ENCODE measurements at places on chromosomes 7 and 10.
A peak's percentile ranks its signal among the peaks of the same experiment; 100 is the strongest.

DNA sequence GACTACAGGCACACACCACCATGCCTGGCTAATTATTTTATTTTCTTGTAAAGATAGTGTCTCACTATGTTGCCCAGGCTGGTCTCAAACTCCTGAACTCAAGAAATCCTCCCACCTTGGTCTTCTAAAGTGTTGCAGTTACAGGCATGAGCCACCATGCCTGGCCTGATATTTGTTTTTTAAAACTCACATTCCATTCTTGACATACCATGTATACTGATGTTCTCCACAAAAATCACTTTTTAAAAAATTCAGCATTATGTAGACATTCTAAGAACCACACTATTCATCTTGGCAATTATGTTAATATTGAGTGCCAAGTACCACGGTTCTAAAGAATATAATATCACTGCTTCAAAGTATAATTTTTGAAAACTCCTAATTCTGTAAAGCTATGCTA lies 43.5 kb downstream of the IDE start:
- DNase-seq = no peak

DNA sequence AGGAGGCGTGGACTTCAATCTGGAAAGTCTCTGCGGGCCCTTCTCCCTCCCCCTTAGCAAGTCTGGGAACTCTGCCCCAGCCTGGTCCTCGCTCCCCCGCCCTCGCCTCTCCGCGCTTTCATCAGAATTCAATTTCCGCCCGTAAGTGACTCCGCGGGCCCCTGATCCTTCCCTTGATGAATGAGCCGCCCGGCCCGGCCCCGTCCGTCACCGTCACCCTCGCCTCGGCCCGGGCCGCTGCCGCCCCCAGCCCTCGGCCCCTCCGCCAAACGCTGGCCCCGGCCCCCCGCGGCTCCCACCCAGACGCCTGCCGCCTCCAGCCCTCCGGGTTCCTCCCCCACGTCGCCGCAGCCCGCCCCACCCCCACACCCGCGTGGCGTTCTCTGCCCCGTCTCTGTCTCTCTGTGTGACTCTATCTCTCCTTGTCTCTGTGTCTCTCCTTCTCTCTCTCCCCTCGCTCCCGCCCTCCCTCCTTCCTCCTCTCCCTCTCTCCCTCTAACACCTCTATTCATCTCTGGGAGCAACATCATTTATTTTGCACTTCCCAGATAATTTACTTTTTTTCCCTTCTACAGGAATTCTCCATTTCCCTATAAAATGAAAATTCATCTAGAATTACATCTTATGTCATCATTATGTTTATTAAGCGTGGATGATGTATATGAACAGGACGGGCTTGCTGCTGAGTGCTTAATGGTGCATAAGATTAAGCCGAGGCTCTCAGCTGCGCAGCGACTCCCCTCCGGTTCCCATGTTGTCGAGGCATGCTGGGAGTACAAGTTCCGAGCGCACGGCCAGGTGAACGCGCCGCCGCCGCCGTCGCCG lies 91.2 kb upstream of the PAX2 start:
- DNase-seq = peak; percentile 71

GRCh38 chr10:13787015-13787421 lies 200.3 kb downstream of the PRPF18 start:
- DNase-seq = peak; percentile 56

- DNase-seq = peak; percentile 93
These were observed 141.4 kb upstream of the PRKCQ start for GRCh38 chr10:6721480-6721879.

DNA sequence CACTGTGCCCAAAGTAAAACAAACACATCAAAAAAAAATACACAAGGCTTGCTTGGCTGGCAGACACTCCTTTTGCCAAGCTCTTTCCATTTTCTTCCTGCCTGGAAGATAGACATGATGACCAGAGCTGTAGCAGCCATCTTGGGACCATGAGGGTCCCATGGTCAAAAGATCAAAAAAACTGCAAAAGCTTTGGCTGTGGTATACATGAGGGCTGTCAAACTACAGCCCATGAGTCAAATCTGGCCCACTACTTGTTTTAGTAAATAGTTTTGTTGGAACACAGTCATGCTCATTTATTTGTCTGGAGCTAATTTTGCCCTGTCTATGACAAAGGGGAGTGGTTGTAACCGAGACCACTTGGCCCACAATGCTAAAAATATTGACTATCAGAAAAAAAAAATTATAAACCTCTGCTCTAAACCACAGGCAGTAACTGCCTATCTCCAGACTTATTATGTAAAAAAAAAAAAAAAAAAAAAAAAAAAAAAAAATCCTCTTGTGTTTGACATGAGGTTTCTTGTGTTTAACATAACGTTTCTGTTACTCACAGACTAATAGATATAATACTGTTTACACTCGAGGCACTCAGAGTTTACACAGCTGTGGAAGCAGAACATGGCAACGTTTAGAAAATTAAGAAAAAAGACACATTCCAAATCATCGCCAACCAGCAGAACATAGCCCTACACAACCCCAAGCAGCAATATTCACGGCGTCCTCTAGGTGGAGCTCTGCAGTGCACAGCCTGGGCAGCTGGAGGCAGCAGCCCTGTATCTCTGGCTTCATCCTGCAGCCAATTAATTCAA lies 36.9 kb downstream of the ASB13 start:
- DNase-seq = peak; percentile 91

GRCh38 chr10:6267941-6268340 lies 65.2 kb downstream of the PFKFB3 start:
- no peak for DNase-seq

GRCh38 chr7:129103561-129104324 lies 40.8 kb upstream of the TSPAN33 start:
- DNase-seq = no peak

DNA sequence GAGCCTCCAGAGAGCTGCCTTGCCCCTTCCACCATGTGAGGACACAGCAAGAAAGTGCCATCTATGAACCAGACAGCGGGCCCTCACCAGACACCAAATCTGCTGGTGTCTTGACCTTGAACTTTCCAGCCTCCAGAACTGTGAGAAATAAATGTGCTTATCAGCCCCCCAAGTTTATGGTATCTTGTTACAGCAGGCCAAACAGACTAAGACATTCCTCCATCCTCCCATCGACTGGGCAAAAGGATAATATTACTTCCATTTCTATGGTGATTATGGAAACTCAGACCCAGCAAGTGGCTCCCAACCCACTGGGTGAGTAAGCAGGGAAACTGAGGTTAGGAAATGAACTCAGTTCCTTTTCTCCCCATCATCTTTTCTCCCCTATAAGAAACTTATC lies 288.4 kb downstream of the KCNMA1 start:
- no peak for DNase-seq

DNA sequence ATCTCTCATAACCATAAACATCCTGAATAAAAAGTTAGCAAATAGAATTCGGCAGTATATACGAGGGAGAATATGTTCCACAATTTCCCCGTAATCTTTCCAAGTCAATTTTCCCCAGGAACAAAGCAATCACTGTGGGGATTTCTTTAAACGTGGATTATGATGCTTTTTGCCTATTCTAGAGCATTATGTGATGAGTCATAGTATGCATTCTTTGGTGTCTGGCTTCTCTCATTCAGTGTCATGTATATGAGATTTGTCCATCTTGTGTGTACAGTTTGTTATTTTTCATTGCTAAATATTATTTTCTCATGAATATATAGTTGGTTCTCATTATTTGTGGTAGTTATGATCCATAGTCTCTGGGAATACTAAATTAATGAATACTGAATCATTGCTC lies 9.9 kb upstream of the OR9A4 start:
- peak; percentile 2 for DNase-seq

GRCh38 chr10:70912556-70912955 lies 24.2 kb upstream of the PCBD1 start:
- DNase-seq = no peak

DNA sequence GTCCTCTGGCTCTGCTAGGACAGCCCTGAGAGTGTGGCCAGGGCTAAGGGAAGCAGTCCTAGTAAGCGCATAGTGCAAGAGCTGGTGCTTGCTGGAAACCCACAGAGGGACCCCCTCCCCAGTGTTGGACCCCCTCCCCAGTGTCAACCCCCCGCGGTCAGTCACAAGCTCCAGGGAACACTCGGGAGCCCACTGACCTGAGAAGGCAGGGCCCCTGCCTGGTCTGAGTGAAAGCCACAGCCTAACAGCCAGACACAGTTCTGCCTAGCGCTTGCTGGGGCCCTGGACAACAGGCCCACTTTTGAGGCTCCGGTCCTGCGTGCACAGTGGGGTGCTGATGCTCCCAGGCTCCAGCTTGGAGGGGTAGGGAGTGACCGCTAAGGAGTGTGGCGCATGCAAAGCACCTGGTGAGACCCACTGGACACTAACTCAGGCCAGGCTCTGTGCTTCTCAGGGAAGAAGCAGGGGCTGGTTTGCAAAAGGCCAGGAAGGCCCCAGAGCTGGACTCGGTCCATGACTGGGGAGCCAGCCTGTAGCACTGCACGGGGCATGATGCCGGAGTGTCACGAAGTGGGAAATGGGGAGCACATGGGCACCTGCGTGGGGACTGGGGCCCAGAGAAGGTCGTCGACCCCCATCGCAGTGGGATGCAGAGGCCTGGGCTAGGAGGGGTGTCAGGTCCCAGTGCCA lies 175.8 kb upstream of the PPP2R2D start:
- no peak for DNase-seq

DNA sequence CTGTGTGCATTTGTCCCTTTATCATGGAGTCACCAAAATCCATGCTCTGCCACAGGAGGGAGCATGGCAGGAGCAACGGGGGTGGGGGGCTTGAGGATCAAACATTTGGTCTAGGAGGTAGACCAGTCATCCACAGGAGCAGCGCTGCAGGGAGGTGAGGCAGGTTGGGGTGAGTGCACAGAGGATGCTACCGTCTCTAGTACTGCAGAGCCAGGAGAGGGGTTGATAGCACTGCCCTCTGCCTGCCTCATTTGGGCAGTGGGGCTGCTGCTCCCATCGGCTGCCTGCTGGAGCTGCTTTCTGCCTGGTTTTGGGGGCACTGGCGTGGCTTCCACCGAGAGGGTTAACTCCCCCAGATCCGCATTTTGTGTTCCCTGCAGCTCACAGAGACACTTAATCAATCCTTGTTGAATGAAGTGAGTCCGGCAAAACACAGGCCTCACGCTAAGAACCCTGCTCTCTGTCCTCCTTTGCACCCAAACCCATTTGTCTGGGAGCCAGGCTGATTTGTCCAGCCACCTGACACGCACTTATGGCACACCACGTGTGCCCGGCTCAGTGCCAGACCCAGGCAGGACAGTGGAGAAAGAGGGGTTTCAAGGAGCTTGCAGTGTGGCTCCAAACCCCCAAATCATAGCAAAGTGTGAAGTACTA lies 527.1 kb upstream of the FOXK1 start:
- DNase-seq = no peak

GRCh38 chr10:93697207-93697606 lies 5.2 kb downstream of the FRA10AC1 start:
- no peak for DNase-seq

DNA sequence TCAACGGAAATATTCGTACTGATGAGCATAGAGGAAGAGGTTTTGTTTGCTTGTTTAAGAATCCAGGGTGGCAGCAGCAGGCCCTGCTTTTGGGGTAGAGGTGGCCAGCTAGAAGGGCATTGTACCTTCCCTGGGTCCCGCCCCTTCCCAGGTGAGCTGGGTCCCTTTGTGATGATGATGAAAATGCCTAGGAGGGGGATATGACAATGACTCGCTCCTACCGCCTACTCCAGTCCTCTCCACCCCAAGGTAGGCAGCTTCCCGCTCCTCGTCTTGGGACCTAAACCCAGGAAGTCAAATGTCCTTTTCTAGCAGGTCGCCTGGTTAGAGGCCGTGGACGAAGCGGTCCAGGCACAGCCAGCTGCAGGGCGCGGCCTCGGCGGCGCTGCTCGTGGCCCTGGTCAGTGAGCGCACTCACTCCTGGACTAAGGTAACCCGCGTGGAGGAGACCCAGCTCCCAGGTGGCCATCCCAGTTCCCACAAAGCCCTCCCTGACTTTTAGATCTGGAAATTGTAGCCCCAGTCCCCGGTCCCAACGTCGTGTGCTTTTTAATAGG lies 141.4 kb downstream of the LSMEM1 start:
- DNase-seq = no peak

GRCh38 chr10:82826132-82826531 lies 951.1 kb downstream of the NRG3 start:
- DNase-seq = no peak

GRCh38 chr7:111098011-111098925 lies 7.3 kb downstream of the LRRN3 start:
- peak; percentile 63 for DNase-seq

- DNase-seq = no peak
These were observed 187.5 kb downstream of the GPAM start for GRCh38 chr10:111996103-111996502.

DNA sequence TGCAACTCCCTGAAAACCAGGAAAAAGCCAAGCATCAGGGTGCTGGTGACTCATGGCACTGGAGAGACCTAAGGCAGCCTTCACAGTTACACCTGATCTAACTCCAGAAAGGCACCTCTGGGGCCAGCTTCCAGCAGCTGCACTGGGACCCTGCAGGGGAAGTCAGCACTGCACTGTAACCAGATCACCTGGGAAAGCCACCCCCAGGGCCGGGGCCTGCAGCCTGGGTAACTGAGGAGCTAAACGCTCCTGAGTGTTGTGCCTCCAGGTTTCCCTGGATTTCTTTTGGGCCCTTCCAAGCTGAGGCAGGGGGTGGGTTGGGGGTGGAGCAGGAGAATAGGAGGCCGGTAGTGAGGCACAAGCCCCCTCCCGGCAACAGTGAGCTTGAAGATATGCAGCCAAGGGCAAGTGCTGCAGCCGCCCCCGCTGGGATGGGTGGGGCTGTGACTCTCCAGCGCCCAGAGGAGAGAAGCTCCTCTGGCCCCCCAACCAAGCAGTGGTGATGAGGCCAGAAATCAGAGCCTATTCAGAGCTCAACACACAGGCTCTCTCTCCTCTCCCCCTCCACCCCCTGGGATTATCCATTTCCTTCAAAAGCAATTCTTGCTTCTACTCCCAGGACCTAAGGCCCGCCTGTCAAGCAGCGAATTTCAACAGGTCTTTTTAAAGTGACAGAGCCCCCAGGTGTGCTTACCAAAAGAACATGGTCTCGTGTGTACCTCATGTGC lies 2.6 kb downstream of the CXCL12 start:
- no peak for DNase-seq

- no peak for DNase-seq
These were observed 694.5 kb upstream of the PCDH15 start for GRCh38 chr10:55495555-55495954.

- DNase-seq = no peak
These were observed 63.9 kb upstream of the ECHDC3 start for GRCh38 chr10:11678074-11678793.

GRCh38 chr10:58362027-58362789 lies 23.0 kb upstream of the TFAM start:
- DNase-seq = no peak

- no peak for DNase-seq
These were observed 45.1 kb downstream of the CHN2 start for GRCh38 chr7:29239638-29240037.

DNA sequence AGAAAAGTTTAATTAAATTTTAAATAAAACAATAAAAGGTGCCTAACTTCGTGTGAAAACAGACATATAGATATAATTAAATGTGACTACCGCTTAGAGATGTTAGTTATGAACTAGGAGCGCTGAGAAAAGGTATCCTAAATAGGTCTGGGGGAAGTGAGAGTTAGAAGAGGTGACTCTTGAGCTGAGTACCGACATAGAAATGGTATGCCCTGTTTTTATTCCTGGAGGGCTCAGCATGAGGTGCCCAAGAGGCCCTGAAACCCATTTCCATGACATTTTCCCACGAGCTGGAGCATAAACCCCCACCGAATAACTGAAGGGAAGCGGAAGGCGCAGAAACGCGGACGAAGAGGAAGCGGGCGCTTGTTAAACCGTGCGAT lies 433 bp upstream of the STARD3NL start:
- no peak for DNase-seq

Measured in A673 (cell line).